IPS-NIHi11 (cell line): ENCODE measurements at places on chromosomes 16 and 17.

GRCh38 chr17:17506893-17507464 lies 10.8 kb upstream of the RASD1 start:
- DNase-seq = no peak

GRCh38 chr16:74903120-74903519 lies 81.8 kb downstream of the WDR59 start:
- no peak for DNase-seq

DNA sequence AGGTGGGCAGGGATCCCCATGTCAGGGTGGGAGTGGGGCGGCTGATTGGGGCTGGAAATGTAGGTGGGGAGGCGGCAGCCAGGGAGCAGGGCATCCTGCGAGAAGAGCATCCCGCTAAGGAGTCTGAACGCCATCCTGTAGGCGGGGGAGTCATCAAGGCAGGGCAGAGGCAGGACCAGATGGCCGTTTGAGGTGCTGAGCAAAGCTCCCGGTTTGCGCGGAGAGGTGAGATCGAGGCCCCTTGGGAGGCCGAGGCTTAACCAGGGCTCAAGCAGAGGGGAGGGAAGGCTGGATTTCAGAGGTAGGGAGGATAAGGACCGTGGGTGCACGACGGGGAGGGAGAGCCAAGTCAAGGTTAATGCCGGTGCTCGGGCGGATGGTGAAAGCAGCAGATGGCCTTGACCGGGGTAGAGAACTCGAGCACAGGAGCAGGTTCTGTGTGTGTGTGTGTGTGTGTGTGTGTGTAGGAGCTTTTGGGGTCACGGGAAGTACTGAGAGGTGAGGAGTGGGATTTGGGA lies 472 bp upstream of the NME2 start:
- peak; percentile 47 for DNase-seq

GRCh38 chr17:68248199-68248825 lies 469 bp downstream of the AMZ2 start:
- DNase-seq = no peak

DNA sequence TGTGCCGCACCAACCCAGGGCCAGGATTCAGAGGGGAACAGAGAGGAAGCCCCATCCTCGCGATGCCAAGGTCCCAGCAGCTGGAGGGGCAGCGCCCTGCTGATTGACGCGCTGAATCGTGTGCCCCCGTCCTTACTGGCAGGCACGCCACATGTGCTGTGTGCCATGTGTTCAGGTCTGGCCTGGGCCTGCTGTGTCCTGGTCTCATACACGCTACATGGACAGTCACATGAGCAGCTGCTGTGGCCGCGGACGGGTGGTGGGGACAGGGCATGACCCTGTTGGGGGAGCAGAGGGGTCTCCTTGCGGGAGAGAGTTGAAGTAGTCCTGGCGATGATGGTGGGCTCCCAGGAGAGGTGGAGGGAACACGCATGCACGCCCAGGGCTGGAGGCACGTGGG lies 18.0 kb downstream of the CBFA2T3 start:
- DNase-seq = no peak

DNA sequence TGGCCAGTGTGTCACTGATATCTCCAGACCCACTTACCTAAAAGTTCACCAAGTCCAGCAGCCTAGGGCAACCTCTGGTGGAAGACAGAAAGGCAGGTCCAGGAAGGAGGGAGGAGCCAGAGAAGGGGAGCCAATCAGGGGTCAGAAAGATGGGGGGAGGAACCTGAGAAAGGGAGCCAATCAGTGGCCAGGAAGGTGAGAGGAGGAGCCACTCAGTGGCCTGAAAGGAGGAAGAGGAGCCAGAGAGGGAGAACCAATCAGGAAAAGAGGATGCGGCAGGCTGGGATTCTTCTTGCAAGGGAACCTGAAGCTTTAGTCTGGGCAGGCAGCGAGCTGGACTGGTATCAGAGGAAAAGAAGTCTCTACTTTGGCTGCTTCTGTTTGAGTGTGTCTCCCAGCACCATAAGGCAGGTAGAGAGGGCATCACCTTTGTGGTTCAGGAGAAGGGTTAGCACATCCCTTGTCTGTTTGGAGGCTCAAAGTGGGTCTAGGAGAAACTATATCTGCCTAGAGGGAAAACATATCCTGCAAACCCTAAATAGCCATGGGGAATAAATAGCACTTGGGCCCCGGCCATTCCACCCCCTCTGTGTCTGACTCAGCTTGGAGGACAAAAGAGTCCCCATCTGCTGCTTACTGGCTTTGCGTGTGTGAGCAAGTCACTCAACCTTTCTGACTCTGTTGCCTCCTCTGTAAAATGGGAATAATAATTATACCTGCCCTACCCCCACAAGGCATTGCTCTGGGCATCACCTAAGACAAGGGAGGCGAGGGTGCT lies 43.4 kb upstream of the CRHR1 start:
- DNase-seq = peak; percentile 95

GRCh38 chr17:39595294-39595693 lies 12.4 kb downstream of the NEUROD2 start:
- DNase-seq = no peak

DNA sequence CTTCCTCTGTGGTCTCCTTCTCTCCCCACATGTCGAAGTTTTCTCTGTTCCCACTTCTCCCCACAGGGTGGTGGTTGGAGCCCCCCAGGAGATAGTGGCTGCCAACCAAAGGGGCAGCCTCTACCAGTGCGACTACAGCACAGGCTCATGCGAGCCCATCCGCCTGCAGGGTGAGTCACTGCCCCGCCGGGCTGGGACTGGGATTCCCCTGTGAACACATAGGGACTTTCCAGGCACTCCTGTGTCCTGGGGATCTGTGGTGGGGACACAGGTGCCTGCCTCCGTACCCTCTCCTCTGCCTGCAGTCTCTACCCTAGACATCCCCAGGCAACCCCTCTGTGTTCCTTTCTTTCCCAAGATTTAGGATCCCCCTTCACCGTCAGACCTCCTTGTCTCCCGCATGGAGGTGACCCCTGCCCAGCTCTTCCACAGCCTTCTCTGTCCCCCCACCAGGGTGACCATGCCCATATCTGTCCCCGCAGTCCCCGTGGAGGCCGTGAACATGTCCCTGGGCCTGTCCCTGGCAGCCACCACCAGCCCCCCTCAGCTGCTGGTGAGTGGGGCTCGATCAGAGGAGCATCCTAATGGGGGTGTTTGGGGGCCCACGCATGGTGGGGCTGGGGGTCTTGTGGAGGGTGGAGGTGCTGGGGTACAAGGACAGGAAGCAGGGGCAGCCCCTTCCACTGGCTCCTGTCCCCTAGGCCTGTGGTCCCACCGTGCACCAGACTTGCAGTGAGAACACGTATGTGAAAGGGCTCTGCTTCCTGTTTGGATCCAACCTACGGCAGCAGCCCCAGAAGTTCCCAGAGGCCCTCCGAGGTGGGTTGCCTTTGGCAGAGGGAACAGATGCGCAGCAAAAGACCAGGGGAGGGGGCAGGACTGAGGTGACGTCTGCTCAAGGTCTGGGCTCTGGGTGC lies 5.8 kb downstream of the ITGAM start:
- DNase-seq = peak; percentile 47

DNA sequence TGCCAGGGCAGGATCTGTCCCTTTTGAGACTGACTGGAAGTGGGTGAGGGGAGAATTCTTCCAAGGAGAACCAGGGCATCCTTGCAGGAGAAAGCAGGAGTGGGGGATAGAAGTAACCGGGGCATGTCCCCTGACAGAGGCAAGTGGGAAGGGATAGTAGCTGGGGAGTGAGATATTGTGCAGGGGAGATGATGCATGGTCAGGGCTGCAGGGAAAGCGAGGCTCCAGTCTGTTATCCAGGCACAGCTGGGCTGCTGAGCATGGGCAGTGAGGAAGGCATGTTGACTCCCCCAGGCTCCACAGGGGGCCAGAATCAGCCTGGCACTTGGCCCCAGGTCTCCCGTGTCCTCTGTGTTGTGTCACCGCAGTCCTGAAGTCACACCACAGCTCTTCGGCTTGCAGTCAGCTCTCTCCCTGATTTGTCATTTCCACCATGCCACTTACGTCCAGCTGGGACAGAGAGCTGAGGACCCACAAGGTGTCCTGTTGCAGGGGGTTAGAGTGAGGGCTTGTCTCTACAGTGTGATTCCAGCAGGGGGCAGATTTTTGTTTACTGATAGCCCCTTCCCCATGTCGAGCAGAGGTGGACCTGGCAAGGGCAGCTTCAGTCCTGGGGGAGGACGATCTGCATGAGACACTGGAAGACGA lies 40.9 kb downstream of the B9D1 start:
- DNase-seq = no peak

GRCh38 chr17:62888148-62888547 lies 77.9 kb upstream of the TANC2 start:
- DNase-seq = no peak

GRCh38 chr16:30031477-30031918 lies 427 bp upstream of the TLCD3B start:
- DNase-seq = no peak

GRCh38 chr17:75834279-75834920 lies 9.8 kb downstream of the UNC13D start:
- DNase-seq = no peak

DNA sequence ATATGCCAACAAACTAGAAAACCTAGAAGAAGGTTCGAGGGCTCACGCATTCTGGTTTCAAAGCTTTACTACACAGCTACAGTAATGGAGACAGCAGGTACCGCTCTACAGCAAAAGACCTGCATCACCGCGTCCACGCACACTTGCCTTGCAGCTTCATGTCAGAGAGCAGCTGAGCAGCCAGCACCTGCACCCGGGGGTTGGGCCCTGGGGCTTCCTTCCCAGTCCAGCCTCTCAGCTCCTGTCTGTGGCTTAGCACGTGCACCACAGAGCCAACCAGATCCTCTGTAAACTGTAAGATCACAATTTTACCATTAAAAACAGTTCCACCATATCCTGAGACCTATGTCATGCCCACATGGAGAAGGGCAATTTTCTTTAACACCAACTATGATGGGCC lies 15.3 kb downstream of the MEAK7 start:
- DNase-seq = no peak

DNA sequence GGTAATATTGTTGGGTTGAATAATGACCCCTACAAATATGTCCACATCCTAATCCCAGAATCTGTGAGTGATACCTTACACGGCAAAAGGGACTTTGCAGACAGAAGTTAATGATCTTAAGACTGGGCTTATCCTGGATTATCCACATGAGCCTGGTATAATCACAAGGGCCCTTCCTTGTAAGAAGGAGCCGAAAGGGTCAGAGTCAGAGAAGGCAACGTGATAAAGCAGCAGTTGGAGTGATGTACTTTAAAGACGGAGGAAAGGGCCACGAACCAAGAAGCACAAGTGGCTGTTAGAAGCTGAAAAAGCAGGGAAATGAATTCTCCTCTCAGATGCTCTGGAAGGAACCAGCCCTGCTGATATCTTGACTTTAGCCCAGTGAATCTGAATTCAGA lies 137.8 kb downstream of the UTP18 start:
- DNase-seq = no peak

DNA sequence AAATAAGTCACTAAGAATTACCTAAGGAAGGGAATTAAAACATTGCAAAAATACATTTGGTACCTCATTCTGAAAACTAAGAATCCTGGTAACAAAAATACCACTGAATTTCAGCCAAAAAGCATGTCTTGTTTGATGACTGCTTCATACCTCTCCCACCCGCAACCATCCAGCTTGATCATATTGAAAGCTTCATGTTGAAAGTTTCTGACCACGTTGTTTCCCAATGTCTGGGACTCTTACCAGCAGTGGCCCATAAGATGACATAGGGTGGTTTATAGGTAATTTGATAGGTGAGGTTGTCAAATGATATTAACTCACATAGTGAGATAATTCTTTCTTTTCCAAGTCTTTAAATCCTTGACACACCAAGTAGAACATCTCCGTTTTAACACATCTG lies 139.3 kb downstream of the CDH11 start:
- no peak for DNase-seq

DNA sequence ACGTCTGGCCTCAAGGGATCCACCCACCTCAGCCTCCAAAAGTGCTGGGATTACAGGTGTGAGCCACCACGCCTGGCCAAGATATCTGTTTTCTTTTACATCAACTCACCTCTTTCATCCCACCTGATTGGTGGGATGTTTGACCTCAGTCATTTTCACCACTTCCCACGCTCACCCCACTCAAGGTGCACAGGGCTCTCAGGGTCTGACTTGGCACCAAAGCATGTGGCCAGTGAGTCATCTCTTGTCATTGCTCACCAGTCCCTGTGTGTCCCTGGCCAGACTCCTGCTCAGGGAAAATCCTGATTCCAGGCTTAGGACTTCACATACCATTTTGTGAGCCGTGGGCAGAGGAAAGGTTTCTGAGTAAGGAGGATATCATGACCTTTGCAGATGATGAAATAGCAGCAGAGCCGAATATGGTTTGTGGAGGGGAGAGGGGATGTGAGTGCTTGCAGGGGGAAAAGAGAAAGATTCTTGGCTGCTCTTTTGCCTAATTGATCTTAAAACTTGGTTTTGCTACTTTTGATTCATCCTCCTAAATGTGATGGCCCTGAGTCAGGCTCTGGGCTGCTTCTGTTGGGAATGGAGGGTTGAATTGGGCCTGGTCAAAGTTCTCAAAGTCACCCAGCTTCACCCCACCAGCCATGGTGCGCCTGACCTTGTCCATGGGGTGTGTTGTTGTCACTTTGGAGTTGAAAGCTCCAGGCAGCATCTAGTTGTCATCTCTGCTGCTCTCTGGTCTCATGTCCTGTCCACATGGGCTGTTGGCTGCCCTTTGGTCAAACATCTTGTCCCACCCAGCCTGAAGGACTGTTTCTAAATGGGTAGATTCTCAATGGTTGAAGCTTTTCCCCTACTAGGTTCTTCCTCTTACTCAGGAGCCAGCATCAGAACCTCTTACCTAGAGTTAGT lies 6.0 kb upstream of the KCNH6 start:
- no peak for DNase-seq

- DNase-seq = no peak
These were observed 17.0 kb downstream of the SLC38A10 start for GRCh38 chr17:81277946-81278693.

- DNase-seq = peak; percentile 80
These were observed 15.9 kb upstream of the FBXO47 start for GRCh38 chr17:38982858-38983746.

DNA sequence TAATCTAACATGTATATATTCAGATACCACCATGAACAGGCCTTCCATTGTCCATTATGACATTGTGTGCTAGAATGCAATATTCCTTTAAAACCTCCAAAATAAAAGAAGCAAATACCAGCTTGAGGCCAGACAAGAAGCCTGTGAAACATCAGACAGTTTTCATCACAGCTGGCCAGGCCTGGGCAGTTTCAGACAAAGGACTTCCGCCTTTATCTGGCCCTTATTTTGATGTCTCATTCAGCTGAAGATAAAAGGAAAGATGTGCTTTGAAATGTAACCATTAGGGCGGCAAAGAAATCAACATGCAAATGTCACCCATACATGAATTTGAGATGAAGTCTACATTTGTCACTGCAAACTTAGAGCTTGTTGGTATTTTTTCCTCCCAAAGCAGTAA lies 737.5 kb downstream of the KCNJ2 start:
- peak; percentile 32 for DNase-seq

- peak; percentile 21 for DNase-seq
These were observed 87.0 kb downstream of the HELZ start for GRCh38 chr17:67157732-67158639.

- no peak for DNase-seq
These were observed 357.9 kb upstream of the ZFHX3 start for GRCh38 chr16:73405851-73406250.

DNA sequence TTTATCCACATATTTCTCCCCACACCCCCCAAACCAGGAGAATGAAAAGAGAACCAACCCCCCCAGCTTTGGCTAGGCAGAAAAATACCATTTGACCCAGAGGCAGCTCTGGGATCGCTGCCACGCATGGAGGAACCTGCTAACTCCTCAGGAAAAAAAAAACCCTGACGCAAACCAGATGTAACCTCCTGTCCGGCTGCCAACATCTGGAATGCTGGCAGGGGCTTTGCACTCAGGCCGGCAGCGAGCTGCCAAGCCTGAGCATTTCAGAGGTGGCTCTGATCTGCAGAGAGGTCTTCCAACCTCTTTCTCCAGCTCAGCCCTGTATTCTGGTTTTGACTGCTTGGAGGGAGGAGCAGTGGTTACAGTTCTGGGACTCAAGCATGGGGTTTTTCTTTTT lies 8.2 kb downstream of the IGFBP4 start:
- DNase-seq = no peak
